Activated CD4-positive, alpha-beta T cell treated with anti-CD3 and anti-CD28 coated beads, Interleukin-2, amount 10 ng/mL, durations not matched to agents 7 days and 5 days (primary cell): ENCODE measurements at places on chromosomes 7 and 10.

DNA sequence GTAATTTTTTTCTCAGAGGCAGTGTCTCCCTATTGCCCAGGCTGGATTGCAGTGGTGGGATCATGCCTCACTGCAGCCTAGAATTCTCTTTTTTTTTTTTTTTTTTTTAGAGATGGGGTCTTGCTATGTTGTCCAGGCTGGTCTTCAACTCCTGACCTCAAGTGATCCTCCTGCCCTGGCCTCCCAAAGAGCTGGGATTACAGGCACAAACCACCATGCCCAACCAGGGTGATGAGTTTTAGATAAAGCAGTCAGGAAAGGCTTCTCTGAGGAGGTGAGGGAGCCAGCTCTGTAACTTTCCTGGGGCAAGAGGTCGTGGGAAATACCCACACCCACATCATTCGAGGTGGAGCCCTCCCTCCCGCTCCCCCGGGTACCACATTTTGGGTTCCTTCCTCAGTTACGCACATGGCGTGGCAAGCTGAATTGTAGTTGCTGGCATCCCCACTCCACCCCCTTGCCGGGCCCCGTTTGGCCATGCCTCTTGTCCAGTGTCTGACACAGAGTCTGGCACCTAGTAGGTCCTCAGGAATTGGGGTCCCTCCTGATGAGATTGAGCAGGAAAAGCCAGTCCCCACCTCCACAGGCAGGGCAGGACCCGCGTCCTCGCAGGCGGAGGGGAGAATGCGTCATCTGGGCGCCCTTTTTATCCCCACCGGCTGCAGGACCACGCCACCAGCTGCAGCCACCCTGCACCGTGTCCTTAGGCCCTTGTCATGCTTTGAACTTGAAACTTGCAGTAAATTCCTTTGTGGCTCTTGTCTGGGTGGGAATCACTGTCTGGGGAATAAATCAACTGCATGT is 43.4 kb downstream of the CLIP2 start:
- no peak overlapping the region for H3K27ac ChIP-seq
- no peak for DNase-seq
- no peaks in the 10 kb centered on the region for H3K27me3 ChIP-seq
- no peaks in the 10 kb centered on the region for H3K4me1 ChIP-seq
- no peak overlapping the region for H3K4me3 ChIP-seq

DNA sequence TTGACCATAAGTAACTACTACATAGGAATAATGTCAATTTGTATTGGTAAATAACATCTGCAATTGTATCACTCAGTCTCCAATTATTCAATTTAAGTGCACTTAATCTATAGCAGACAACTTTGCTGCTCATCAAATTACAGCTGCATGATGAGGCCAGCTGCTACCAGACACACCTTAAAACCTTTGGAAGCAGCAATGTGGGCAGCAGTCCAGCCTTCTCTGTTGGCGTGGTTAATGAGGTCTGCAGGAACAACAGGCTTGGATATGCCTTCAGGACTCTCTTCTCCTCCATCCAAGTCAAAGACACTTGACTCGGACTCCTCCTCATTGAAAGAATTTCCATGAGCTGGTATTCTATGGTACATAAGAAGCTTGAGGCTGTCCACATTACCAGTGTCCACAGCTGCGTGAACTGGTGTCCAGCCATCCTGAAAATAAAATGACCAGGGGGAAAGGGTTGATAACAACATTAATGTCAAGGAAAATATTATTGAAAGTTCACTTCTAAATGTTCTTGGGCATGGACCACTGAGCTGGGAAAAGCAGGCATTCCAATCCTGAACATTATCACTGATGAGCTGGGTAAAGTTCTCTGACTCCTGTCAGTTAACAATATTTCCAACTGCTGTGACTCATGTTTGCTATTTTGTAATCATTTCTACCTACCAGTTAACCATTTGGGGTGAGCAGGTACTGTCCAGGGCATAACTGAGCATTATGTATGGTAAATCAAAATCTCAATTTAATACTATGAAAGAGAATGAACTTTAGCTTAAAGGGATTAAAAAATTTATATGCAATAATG is 95.7 kb downstream of the CTTNBP2 start:
- no peaks in the 10 kb centered on the region for H3K27me3 ChIP-seq
- H3K4me3 ChIP-seq, result no peak overlapping the region
- H3K4me1 ChIP-seq, result no peaks in the 10 kb centered on the region
- DNase-seq, result no peak
- H3K36me3 ChIP-seq, result no peaks in the 10 kb centered on the region

DNA sequence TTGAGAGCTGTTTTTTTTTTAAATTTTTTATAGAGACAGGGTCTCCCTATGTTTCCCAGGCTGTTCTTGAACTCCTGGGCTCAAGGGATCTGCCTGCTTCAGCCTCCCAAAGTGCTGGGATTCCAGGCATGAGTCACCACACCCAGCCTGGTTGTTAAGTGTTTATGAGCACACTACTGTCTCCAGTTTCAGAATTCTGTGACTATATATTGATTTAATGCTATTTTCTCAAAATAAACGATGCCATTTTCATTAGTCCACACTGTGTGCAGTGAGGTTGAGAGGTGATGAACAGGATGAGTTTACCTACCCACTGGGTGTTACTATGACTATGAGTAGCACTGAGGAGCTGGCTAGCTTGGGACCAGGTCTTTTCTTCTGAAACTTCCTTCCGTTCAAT is 110.9 kb upstream of the FAM180A start:
- peaks cover 4% of the 10 kb centered on the region for H3K27me3 ChIP-seq
- no peaks in the 10 kb centered on the region for H3K36me3 ChIP-seq

DNA sequence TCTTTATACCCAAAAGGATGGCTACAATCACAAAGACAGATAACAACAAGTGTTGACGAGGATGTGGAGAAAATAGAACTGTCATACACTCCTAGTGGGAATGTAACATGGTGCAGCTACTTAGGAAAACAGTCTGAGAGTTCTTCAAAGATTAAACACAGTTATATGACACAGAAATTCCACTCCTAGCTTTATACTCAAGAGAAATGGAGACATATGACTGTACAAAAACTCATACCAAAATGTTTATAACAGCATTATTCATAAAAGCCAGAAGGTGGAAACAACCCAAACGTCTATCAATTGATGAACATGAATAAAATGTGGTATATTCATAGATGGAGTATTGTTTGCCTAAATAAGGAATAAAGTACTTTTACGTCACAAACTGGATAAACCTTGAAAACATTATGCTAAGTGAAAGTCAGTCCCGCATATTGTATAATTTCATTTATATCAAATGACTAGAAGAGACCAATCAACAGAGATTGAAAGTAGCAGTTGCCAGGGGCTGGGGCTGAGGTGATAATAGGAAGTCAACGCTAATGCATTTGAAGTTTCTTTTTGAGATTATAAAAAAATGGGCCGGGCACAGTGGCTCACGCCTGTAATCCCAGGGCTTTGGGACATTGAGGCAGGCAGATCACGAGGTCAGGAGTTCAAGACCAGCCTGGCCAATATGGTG is 61.6 kb upstream of the SRPK2 start:
- H3K27me3 ChIP-seq, result no peaks in the 10 kb centered on the region
- peaks cover 22% of the 10 kb centered on the region for H3K4me1 ChIP-seq
- H3K4me3 ChIP-seq, result no peak overlapping the region
- H3K36me3 ChIP-seq, result peaks cover 2% of the 10 kb centered on the region
- no peak for DNase-seq
- H3K27ac ChIP-seq, result no peak overlapping the region

DNA sequence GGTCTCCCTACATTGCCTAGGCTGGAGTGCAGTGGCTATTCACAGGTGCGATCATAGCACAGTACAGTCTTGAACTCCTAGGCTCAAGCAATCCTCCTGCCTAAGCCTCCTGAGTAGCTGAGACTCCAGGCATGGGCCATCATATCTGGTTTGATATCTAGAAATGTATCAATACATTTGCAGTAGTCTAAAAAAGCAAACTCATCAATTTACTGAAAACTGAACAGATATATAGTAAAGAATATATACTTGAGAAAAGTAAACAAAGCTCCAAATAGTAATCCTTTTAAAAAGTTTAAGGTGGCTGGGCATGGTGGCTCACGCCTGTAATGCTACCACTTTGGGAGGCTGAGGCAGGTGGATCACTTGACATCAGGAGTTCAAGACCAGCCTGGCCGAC is 57.1 kb upstream of the KMT2C start:
- H3K27me3 ChIP-seq, result no peaks in the 10 kb centered on the region
- no peaks in the 10 kb centered on the region for H3K36me3 ChIP-seq
- H3K27ac ChIP-seq, result no peak overlapping the region
- no peak for DNase-seq
- no peak overlapping the region for H3K4me3 ChIP-seq
- H3K4me1 ChIP-seq, result no peaks in the 10 kb centered on the region

DNA sequence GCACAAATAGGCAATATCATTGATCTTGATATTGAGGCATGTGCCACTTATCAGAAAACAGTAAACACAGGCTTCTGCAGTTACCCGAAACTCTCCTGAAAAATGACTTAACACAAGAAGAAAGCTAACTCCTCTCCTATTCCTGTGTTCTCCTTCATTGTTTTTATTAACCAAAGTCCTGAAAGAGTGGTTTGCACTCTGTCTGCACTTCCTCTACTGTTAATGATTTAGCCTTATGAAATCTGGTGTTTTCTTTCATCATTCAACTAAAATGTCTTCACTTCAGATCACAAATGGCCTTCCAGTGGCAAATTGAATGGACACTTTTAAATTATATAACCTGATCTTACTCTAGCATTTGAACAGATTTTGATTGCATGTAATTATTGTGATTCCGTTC is 630.6 kb upstream of the PHF14 start:
- H3K4me3 ChIP-seq, result no peak overlapping the region
- no peak for DNase-seq
- no peaks in the 10 kb centered on the region for H3K4me1 ChIP-seq

GRCh38 chr10:92641492-92641891 is 48.3 kb upstream of the HHEX start:
- peaks cover 57% of the 10 kb centered on the region for H3K36me3 ChIP-seq
- DNase-seq, result no peak
- H3K4me3 ChIP-seq, result no peak overlapping the region
- peaks cover 6% of the 10 kb centered on the region for H3K4me1 ChIP-seq

GRCh38 chr7:23930312-23930711 is 220.3 kb downstream of the STK31 start:
- no peaks in the 10 kb centered on the region for H3K4me1 ChIP-seq
- H3K4me3 ChIP-seq, result no peak overlapping the region
- DNase-seq, result no peak
- peaks cover 7% of the 10 kb centered on the region for H3K27me3 ChIP-seq
- H3K27ac ChIP-seq, result no peak overlapping the region

DNA sequence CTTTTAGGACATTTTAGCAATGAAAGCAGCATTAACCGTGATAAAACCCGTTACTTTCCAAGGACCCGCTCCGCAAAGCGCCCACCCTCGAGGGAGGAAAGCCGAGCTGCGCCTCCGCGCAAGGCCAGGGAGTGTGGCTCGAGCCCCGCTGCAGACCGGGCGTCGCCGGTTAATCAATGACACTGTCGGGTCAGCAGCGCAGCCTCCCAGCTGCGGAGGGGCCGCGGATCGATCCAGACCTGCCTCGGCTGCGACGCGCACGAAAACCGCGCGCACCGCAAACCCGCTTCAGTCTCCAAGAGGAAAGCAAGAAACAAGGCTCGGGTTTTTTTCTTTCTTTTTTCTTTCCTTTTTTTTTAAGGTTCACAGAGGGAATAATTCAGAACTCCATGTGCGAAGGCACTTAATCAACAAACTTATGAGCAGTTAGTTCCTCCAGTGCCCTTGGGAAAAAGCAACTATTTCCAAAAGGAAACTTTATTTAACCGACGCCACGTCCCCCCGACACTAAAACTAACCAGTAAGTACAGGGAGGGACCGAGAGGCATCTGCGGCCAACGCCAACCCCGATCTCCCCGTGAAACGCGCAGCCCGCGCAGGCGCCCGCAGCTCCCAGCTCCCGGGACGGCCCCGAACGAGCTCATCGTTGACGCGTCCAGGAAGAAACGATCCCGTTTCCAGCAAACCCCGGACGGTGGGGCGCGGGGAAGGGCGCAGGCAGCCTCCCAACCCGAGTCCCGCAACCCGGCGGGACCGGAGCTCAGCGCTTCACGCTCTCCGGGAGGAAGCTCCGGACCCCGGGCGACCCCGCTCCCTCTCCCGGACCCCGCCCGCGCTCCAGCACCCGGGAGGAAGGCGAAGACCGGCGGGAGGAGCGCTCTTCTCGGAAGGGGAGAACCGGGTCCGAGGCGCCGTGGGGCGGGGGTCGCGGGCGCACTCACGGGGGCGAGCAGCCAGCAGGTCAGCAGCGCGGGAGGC is 598 bp downstream of the VIPR2 start:
- no peak for DNase-seq
- H3K27ac ChIP-seq, result no peak overlapping the region
- H3K4me1 ChIP-seq, result peaks cover 3% of the 10 kb centered on the region
- no peaks in the 10 kb centered on the region for H3K36me3 ChIP-seq

- no peak overlapping the region for H3K4me3 ChIP-seq
- DNase-seq, result no peak
- H3K4me1 ChIP-seq, result no peaks in the 10 kb centered on the region
- H3K27ac ChIP-seq, result no peak overlapping the region
- H3K27me3 ChIP-seq, result no peaks in the 10 kb centered on the region
Observed at GRCh38 chr10:121316432-121316831, 281.8 kb downstream of the FGFR2 start.

- no peak overlapping the region for H3K4me3 ChIP-seq
- no peaks in the 10 kb centered on the region for H3K36me3 ChIP-seq
- DNase-seq, result no peak
- H3K4me1 ChIP-seq, result no peaks in the 10 kb centered on the region
Observed at GRCh38 chr10:124116771-124117510, 23.5 kb upstream of the CHST15 start.

GRCh38 chr10:58903071-58903470 is 273.4 kb upstream of the PHYHIPL start:
- H3K4me3 ChIP-seq, result no peak overlapping the region
- H3K27ac ChIP-seq, result no peak overlapping the region
- H3K27me3 ChIP-seq, result no peaks in the 10 kb centered on the region
- no peak for DNase-seq
- H3K4me1 ChIP-seq, result no peaks in the 10 kb centered on the region
- H3K36me3 ChIP-seq, result no peaks in the 10 kb centered on the region

- no peaks in the 10 kb centered on the region for H3K27me3 ChIP-seq
- H3K36me3 ChIP-seq, result peaks cover 81% of the 10 kb centered on the region
- peak overlapping the region; percentile 100 for H3K27ac ChIP-seq
Observed at GRCh38 chr7:50308203-50308531, 3.7 kb downstream of the IKZF1 start.

GRCh38 chr7:155300641-155301452 is 3.2 kb downstream of the INSIG1 start:
- H3K36me3 ChIP-seq, result peaks cover 55% of the 10 kb centered on the region
- H3K4me1 ChIP-seq, result peaks cover 55% of the 10 kb centered on the region
- no peaks in the 10 kb centered on the region for H3K27me3 ChIP-seq
- peak overlapping the region; percentile 89 for H3K4me3 ChIP-seq
- H3K27ac ChIP-seq, result peak overlapping the region; percentile 64
